Activated T-helper 2 cell treated with anti-CD3 and anti-CD28 coated beads, Interferon-gamma antibody, Interleukin-2, Interleukin-4, amounts not matched to agents 10 μg/mL and 5 μg/mL and 100 μg/mL, durations not matched to agents 14 hours and 24 hours and 36 hours (primary cell): ENCODE measurements at places on chromosomes 16 and 17.

DNA sequence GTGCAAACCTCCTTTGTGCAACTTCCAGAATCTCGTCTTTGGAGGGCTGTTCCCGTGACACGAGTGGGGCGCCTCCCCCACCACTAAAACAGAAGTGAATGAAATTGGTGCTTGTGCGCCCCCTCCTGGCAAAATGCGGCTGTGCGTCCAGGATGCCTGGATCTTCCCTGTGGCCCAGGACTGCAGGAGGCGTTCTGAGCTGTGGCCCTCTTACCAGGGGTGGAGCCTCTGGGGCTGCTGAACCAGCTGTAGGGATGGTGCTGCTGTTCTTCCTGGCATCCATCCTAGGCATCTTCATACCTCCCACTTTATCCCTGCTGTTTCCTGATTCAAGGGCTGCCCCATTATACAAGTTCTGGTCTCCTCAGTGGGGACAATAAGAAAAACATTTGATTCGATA lies 18.5 kb upstream of the NAGLU start:
- peak; percentile 73 for DNase-seq

GRCh38 chr16:3520841-3521240 lies 20.0 kb downstream of the CLUAP1 start:
- no peak for DNase-seq

DNA sequence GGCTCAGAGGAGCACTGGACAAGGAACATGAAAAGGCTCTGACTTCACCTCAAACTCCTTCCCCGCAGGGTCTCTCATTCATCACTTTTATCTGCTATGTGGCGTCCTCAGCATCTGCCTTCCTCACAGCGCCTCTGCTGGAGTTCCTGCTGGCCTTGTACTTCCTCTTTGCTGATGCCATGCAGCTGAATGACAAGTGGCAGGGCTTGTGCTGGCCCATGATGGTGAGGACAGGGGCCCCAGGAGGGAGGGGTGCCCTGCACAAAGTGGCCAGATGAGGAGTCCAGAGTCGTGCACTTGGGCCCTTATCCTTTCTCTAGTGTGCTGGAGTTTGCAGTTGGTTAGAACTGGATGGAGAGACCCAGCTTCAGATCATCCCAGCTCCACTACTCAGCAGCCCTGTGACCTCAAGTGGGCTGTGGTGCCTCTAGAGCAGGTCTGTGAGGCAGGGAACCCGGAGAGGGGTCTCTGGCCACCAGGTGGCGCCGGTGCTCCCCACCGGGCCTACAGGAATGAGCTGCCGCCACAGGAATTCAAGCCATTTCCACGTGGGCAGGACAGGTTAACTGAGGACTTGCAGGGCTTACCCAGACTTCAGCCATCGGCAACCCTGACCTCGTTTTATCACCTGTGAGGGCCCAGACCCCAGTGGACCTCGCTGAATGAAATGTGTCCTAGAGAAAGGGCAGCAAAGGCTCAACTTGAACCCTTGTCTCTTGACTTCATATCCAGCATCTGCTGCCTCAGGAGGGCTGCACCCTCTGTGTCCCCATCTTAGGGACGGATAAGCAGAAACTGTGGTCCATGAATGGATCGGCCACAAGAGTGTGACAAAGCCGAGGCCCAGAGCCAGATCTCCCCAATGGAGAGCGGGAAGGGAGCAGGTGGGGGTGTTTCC lies 4.0 kb downstream of the CMTM3 start:
- peak; percentile 72 for DNase-seq

DNA sequence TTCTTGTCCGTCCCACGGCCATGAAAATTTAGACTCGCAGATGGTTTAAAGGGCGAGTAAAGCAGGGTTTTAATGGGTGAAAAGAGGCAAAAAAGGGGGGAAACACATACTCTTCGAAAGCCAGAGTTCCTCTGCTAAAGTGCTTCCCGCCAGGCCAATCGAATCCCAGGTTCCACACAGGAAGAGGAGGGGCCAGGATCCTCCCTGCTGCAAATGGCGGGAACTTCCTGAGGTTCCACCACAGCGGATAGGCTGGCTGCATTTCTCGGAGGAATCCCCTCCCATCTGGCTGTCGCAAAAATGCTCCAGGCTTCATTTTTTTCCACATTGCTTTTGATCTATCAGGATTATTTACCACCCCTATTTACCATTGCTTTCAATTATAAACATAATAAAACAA lies 670.1 kb upstream of the CA10 start:
- DNase-seq: no peak

DNA sequence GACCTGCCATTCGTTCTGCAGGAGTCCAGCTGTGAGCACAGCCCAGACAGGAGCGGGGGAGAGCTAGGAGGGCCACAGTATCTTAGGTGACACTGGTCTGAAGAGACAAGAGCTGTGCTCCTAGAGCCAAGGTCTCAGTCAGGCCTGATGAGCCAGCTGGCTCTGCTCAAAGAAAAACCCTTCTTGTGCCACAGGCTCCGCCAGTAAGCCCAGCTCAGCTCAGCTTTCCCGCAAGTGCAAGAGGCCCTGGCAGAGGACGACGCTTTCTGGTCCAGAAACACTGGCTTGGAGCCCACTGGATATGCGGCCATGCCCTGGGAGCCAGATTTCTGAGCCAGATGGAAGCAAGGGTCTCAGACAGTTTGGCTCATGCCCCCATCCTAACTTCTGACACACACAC lies 23.9 kb downstream of the PEMT start:
- DNase-seq: no peak

DNA sequence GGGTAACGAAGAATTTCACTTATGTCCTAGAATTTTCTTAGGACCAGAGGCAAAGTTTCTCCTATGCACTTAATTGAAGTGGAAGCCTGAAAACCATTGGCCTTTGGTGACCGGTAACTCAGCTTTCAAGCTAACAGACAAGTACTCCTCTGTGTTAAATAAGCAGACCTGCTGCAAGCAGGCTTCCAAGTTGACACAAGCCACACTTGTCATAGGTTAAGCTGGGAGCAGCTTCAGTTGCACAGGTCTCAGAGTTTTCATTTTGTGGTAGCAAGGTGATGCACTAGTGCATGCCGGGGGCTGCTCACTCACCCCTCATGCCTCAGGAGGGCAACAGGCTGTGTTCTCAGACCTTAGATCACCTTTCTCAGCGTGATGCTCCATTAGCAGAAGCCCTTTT lies 399.9 kb downstream of the UTP18 start:
- no peak for DNase-seq

DNA sequence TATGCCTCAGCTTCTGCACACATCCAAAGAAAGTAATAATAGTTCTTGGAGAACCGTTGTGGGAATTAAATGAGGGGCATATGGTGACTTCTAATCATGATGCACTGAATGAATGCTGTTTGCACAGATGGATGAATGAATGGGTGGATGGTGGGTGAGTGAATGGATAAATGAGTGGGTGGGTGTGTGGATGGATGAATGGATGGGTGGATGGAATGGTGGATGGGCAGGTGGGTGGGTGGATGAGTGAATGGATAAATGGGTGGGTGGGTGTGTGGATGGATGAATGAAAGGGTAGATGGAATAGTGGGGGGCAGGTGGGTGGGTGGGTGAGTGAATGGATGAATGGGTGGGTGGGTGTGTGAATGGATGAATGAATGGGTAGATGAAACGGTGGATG lies 44.9 kb upstream of the FOXF1 start:
- DNase-seq: no peak

DNA sequence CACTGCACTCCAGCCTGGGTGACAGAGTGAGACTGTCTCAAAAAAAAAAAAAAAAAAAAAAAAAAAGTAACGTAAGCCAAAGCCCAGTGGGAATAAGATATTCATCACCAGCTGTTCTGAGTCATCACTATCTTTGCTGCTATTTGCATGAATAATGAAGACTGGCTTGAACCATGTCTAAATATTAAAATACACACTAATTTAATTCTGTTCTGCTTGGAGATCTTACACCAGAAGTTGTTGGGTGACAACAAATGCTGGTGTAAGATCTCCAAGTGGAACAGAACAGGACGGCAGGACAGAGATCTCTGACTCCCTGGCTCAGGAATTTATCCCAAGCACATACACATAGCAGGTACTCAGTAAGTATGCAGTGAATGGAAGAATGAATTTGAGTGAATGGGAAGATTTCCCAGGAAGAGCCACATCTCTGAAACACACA lies 19.6 kb downstream of the DNAH17 start:
- no peak for DNase-seq

DNA sequence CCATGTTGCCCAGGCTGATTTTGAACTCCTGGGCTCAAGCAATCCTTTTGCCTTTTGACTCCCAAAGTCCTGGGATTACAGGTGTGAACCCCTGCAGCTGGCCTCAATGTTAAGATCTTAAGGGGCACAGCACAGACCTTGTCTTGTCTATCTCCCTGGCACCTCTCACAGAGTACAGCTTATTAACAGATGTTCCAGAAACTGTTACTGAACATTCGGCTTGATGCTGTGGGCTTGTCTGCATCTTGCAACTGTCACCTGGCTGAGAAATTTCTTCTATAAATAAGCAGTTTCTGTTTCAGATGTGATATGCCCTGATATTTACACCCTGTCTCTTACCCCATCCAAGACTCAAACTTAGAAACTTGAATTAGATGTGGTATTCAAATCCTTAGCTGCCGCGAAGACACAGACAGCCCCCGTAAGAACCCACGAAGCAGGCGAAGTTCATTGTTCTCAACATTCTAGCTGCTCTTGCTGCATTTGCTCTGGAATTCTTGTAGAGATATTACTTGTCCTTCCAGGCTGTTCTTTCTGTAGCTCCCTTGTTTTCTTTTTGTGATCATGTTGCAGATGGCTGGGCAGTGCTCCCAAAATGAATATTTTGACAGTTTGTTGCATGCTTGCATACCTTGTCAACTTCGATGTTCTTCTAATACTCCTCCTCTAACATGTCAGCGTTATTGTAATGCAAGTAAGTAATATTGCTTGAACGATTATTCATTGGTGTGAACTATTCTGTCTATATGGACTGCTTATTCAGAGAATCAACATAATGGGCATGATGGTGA lies at the start of gene TNFRSF17:
TNFRSF17 (plus strand) TSS at position 450 of the 791 bp plus-strand sequence; CDS start at position 565, 115 bp downstream.
- DNase-seq: no peak

DNA sequence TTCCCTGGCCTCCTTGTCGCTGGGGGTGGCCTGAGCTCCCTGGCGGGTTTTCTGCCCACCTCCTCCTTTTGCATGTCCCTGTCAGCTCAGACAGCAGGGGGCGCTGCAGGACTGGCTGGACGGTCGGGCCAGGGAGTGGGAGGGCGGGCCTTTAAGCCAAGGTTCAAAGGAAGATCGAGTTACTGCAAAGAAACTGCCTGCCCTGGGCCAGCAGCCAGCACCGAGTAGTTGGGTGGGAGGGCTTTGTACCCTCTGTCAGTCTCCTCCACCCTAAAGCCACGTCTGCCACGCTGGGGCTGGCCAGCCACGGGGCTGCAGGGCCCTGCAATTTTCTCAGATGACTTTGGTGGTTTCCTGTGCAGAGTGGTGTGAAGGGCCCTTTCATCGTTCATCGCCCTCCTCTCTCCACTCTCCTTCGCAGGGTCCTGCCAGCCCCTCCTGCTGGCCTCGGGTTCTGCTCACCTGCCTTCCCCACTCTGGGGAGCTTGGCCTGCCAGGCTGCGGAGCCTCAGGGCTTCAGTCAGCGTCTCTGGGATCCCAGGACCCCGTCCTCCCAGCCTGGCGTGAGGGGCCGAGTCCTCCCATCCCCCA lies 12.3 kb downstream of the GPR142 start:
- peak; percentile 82 for DNase-seq

DNA sequence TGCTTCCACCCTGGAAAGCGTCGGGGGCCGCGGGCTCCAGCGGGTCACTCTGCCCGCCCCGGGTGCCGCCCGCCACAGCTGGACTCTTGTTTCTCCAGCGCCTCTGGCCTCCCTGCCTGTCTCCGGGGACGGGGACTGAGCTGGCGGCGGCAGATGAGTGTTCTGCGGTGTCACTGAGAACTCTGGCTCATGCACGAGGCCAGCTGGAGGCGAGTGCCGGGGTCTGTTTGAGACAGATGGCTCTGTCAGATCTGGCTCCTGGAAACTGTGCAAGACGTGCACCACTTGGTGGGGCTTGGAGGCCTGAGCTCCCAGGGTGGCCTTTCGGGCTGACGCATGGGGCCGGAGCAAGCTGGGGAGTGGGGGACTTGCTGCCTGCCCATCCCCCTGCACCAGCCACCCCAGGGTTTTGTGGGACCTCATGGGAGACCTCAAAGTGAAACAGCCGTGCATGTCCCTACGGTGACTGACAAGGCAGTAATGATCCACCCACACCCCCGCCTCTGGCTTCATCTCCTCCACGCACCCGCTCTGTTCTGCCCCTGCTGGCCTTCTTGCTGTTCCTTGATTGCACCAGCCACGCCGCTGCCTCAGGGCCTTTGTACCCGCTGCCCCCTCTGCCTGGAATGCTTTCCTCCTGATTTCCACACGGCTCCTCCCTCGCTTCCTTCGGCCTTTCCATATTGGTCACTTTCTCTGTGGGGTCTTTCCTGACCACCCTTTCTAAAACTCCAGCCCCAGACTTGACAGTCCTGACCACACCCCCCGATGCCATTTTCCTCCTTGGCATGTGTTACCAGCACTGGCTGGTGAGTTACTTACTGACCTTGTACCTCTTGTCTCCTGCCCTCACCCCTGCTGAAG lies 174.9 kb upstream of the CIBAR2 start:
- DNase-seq: no peak

GRCh38 chr17:64993867-64994266 lies 62.7 kb downstream of the GNA13 start:
- no peak for DNase-seq

DNA sequence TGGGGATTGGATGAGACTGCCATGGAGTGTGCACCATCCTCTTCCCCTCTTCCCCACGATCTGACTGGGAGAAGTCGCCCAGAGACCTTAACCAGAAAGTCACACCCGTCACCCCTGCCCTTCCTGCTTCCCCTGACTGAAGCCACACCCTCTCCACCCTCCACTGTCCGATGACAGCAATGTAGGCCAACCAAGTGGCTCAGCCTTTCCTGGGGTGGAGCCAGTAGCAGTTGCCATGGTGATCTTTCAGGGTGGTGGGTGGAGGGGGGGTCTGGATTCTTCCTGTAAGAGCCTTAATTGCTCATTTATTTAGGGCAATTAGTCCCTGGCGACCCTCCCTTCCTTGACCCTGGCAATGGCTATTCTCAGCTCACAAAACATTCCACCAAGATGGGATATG lies 37.5 kb upstream of the PHB1 start:
- DNase-seq: no peak

DNA sequence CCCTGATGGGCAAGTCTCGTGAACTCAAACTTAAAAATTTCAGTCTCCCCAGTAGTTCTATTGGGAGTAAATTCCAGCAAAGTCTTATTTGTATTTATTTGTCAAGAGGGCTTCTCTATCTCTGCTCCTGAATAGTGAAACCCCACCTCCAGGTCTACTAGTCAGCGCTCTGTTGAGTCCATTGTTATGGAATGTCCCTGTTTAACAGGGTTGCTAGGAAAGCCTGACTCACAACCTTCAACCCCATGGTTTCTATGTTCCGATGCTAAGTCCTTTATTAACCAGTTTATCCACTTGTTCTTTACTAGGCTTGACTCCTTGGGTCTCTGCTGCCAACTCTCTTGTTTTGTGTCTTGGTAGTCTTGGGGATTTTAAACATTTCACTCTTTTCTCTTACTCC lies 250.7 kb upstream of the MYOCD start:
- DNase-seq: no peak

GRCh38 chr17:65193305-65193704 lies 56.1 kb downstream of the RGS9 start:
- DNase-seq: no peak

GRCh38 chr16:67040906-67041305 lies 12.0 kb downstream of the CBFB start:
- no peak for DNase-seq
